ENCODE measurements at places on chromosomes 5 and 9.
A peak's percentile ranks its signal among the peaks of the same experiment; 100 is the strongest.

DNA sequence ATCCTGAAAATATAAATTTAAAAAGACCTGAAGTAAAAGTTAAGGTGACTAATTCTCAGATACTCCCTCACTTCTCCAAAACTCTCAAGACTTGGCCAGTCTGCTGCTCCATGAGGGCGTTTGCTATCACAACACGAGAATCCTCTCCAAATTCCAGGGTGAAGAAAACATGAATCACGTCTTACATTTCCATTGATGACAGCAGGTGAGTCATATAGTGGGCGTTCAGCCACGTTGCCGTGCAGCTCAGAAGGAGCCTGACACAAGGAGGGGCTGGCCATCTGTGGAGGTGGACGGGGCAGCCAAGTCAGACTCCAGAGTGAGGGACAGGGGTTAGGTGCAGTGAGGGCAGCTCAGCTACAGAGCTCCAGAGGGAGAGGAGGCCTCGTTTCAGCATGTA is 555.1 kb upstream of the ADAMTS16 start:
- DNase-seq = no peak

DNA sequence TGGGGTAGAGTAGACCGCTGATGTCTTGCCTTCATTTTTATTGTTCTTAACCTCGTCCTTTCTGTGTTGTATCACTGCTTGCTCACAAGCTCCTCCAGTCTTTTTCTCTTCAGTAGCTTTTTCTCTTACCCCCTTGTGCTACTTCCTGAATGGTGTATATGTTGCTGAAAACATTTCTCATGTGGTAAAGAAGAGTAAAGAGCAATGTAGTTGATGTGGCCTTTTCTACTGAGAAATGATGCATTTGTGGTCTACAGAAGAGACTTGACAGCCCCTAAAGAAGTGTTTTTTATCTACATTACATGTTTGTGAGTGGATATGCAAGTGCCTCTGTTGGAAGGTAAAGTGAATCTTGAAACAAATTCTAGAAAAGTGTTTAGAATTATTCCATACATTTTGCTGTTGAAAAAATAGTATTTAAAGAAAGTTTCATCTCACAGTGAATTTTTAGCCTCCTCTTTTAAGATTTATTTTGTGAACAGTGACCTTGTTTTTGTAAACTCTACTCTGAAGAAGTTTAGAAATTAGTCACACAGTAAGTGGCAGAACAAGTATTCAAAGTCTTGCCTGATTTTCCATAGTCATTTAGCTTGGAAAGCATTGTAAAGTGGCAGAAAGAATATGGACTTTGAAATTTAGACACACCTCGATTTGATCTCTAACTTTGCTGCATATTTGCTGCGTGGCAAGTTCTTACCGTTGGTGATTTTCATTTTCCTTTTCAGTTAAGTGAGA is 17.4 kb downstream of the CDC42SE2 start:
- DNase-seq = no peak

DNA sequence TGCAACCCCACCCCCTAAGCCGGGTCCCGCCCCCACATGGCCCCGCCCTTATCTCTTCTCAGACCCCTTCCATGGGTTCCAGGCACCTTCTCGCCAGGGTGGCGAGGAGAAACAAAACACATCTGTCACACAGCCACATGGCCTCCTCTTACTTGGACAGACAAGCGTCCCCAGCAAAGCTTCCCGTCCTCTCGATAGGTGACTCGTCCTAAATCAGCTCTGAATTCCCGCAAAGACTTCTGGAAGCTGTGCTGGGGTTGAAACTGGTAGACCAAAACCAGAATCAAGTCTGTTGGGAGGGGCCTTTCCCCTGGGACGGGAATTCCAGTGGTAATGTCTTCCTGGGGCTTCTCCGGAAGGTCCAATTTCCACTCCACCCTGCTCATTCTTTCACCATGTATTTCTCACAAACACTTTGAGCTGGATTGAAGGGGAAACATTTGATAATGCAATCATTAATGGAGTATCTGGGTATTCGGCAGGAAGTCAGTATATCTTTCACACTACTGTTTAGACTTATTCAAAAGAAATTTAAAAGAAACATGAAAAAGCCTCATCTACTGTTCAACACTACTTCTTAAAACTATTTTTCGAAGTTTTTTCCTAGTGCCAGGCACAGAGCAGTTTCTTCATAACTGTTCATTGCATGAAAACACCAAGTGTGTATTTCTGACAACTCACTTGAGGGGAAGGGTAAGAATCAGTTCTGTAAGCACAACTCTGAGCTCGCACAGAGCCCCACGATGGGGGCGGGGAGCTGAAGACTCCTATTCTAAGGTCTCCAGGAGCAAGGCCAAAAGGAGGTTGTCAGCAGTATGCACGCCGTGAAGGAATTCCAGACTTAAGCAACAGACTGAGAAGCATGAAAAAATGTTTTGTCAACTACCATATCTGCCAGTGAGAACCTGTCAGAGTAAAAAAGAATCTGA is 644 bp upstream of the CTNNAL1 start:
- DNase-seq = no peak

DNA sequence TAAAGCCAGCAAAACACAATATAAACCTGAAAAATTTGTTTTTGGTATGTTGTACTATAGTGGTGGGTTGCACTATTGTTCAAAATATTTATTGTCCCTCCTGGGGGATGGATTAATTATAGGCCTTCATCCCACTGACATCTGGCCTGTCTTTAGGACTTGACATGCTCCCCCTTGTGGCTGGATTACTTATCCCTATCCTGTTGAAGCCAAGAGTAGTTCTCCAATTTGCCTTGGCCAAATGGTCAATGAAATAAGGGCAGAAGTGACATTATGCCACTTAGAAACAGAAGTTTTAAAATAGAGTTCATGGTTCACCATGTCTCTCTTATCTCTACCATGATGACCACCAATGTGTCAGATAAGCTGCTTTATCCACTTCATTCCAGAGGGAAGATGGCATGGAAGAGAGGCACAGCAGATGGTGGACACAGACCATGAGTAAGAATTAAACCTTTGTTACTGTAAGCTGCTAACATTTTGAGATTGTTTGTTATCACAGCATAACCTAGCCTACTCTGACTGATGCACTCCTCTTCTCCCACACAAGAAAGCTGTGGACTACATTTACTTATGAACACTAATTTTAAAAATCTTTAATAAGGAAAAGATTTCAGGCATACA is 29.2 kb upstream of the ARHGEF28 start:
- peak; percentile 16 for DNase-seq

GRCh38 chr5:141623186-141623585 is 4.4 kb upstream of the DIAPH1 start:
- DNase-seq = no peak

DNA sequence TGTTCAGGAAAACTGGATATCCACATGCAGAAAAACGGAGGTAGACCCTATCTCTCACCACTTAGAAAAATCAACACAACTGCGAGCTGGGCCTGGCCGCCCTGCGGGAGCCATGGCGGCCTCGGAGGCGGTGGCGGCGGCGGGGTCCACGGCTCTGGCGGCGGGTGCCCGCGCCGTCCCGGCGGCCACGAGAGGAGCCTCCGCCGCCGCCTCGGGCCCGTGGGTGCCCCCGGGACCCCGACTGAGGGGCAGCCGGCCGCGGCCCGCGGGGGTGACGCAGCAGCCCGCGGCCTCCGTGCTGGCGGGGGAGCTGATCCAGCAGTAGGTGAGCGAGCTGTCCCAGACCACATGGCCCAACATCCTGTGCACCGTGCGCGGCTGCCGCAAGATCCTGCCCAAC is 25.3 kb downstream of the FANCC start:
- no peak for DNase-seq

- DNase-seq = peak; percentile 44
Measured at GRCh38 chr5:139635606-139636206, 12.4 kb upstream of the CXXC5 start.

DNA sequence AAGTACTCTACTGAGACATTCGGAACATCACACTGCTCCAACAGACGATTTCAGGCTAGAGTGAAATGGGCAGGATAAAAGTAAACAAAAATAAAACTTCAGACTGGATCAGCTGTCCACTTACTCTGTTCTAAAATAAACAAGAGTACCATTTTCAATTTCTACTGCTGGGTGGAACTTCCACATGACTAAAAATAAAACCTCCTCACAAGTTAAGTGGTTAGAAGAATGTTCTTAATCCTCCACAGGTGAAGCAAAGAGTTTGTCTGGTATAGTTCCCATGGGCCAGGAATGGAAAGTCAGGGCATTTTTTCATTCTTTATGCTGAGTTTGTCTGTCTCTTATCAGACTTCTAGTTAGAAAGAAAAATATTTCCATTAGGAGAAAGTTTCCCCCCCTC is 15.7 kb downstream of the NUDT12 start:
- peak; percentile 69 for DNase-seq
